Stimulated activated CD4-positive, alpha-beta T cell treated with anti-CD3 and anti-CD28 coated beads, Interleukin-4, amount 100 ng/mL, for 1 hour (primary cell): ENCODE measurements at places on chromosomes 6 and 20.

- DNase-seq: no peak
Measured at GRCh38 chr6:130625825-130626527, 201.2 kb upstream of the SMLR1 start.

- no peak for DNase-seq
Measured at GRCh38 chr6:98041921-98042320, 758.9 kb upstream of the MMS22L start.

- no peak for DNase-seq
Measured at GRCh38 chr20:20207872-20208271, 155.5 kb downstream of the CFAP61 start.

GRCh38 chr20:35329435-35330139, 37.4 kb upstream of the FAM83C start:
- peak; percentile 33 for DNase-seq

GRCh38 chr20:3686867-3687321, 5.1 kb upstream of the ADAM33 start:
- no peak for DNase-seq

- DNase-seq: no peak
Measured at GRCh38 chr20:54320148-54320607, 112.3 kb downstream of the PFDN4 start.

- DNase-seq: no peak
Measured at GRCh38 chr6:28531479-28532128, 5.9 kb downstream of the GPX5 start.

DNA sequence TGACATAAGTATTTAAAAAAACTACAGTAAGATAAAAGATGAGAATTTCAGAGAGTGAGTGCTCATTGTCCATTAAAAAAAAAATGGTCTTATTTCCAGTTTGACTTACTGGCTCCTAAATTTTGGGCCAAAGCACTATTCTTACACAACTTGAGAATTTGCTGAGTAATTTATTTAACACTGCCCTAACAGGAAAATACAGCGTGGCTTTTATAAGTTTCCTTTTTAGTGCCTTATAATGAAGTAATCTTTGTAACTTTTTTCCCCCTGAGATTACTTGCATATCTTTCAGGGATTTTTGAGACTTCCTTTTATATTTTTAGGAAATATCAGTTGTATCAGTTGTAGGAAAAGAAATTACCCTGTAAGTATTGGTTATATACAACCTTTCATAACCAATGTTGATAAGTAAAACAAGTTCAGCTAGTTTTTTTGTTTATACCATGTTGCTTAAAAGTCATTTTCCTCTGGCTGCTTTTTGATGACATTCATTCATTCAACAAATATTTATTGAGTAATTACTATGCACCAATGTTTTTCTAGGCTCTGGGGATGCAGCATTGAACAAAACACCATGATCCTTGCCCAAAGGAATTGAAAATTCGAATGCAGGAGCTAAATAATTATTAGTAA, 106.4 kb upstream of the SGK1 start:
- no peak for DNase-seq

DNA sequence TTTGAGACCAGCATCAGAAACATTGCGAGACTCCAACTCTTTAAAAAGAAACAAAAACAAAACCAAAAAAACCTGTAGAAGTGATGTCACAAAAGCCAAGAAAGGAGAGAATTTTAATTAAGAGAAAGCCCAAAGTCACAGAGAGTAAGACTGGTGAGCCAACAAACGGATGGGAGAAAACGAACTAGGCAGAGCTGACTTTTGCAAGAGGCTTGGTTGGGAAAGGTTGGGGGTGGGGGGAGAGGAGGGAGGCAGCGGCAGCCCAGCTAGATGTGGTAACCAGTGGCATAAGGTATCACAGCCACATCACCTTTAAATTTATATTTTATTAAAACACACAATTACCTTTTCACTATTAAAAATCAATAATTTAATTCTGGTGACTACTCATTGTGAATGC, 23.5 kb downstream of the NOL7 start:
- no peak for DNase-seq

- no peak for DNase-seq
Measured at GRCh38 chr6:21332660-21333059, 260.9 kb upstream of the SOX4 start.

- DNase-seq: no peak
Measured at GRCh38 chr6:18707714-18708439, 320.7 kb downstream of the RNF144B start.

GRCh38 chr6:142353690-142354089, 51.9 kb downstream of the ADGRG6 start:
- DNase-seq: no peak

DNA sequence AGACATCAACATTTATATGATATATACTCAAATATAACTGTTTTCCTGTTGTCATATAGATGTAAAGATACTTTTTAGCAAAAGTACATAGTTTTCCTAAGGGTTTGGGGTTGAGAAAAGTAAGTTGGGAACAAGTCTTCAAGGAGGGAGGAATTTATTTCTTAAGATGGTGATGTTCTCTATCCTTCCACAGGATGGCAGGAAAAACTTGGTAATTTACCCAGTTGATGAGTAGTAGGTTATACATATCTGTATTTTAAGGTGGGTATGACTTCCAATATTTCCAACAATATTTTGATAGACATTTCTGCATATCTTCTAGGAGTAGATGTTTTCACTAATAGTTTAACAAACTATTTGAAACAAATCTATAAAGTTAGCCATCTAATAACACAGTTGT, 254.4 kb downstream of the RIMS1 start:
- no peak for DNase-seq

- DNase-seq: no peak
Measured at GRCh38 chr6:106825156-106825555, 149.4 kb downstream of the CD24 start.

- DNase-seq: no peak
Measured at GRCh38 chr6:29839917-29840316, 12.3 kb downstream of the HLA-G start.

DNA sequence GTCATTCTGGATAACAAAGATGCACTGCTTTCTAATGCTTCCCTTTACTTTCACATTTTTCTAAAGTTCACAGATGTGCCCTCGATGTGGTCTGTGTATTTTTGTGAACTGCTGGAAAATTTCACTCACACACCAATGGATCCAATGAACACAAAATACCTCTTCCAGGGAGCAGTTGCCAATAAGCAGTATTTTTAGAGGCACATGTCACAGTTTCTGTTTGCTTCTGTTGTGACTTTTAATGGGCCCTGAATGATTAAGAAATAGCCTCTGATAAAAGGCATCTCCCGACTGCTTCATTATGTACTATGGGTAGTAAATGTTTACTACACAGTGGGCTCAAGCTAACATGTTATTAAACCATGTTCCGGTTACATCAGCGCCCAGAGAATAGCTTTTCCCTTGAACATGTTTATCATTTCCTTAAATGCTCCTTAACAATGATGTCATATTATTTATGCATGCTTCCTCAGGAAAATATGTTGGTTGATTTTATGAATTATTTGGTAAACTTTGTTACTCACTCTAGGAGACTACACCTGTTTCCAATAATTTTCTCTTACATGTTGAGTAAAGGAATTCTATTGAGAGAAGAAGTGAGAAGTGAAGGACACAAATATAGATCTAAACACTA, 188.0 kb downstream of the KCNQ5 start:
- no peak for DNase-seq

- no peak for DNase-seq
Measured at GRCh38 chr6:164078532-164079274, 664.2 kb downstream of the QKI start.

DNA sequence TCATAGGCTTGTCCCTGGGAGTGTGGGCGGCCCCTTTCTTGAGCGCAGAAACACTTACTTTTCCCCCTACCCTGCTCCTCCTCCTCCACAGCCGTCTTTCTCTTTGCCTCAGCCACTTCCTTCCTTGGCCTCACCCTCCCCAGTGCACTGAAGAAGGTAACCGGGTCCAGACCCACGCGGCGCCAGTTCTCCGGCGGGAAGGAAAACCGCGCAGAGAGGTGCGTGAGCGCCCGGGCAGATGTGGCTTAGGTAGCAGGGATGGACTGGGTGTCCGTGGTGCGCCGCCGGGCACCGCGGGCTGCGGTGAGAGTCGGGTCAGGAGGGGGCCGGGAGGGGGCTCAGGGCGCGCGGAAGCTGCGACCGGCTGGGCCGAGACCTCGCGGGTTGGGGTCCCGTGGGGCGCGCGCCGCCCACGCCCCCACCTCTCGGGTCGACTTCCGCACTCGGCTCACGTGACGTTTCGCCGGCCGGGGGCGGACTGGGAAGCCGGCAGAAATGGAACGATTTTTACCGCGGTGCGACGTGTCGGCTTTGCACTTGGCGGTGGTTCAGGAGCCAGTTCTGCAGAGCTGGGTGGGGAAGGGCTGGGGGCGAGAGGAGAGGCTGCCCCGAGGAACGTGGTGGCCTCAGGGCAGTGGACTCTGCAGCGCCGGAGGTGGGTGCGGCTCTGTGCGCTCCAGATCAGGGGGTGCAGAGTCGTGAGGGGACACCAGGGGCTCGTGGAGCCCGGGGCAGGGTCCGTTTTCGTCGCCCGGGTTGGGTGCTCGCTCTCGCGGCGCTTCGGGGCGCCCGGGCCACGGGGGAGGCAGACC, at the start of gene ABRACL:
ABRACL (plus strand) TSS at position 88 of the 812 bp plus-strand sequence. CDS start 5,416 bp downstream, outside the sequence.
- peak; percentile 84 for DNase-seq

- DNase-seq: no peak
Measured at GRCh38 chr6:28082939-28083338, 2.6 kb downstream of the ZNF165 start.

- no peak for DNase-seq
Measured at GRCh38 chr20:48349656-48350055, 478.1 kb downstream of the PREX1 start.

DNA sequence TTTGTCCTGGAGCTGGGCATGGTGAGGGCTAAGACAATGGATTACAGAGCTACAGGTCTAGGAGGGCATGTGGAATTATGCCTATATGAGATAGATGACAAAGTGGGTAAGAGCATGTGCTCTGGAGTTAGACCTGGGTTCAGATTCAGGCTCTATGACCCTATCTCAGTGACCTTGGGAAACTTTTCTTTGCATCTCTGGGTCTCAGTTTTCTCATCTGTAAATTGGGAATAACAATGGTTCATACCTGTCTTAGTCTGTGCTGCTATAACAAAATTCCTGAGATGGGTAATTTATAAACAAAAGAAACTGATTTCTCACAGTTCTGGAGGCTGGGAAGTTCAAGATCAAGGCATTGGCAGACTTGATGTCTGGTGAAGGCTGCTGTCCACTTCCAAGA, 30.3 kb downstream of the PPARD start:
- no peak for DNase-seq

- no peak for DNase-seq
Measured at GRCh38 chr6:129651291-129651691, 58.7 kb downstream of the ARHGAP18 start.

- no peak for DNase-seq
Measured at GRCh38 chr6:157302736-157303135, 20.6 kb downstream of the TMEM242 start.

- no peak for DNase-seq
Measured at GRCh38 chr6:27608916-27609883, 136.3 kb upstream of the ZNF184 start.

GRCh38 chr20:63427724-63428330, 44.6 kb downstream of the KCNQ2 start:
- no peak for DNase-seq

DNA sequence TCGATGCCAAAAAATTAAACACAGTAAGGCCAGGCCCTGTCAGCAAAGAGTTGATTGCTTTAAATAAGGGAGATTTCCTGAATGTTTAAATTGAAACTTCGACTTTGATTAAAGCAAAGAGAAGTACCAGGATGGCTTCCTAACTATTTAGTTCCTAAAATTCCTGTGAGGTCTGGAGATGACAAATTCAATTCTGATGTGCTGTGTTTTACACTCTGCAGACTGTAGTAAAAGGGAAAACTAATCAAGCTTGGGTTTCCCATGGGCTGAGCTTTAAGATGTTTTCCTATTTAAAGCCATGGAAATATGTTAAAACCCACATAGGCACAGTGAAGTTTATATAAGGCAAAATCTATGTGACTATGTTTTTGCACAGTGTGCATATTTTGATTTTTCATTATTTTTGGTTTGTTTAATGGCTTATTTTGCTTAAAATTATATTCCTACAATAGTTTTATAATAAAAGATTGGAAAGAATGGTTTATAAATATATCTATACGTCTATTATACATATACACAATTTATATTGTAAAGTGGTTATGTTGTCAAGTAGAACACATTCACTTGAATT, 198.5 kb upstream of the EYA4 start:
- no peak for DNase-seq

GRCh38 chr20:63139356-63139755, 76.6 kb downstream of the YTHDF1 start:
- no peak for DNase-seq

DNA sequence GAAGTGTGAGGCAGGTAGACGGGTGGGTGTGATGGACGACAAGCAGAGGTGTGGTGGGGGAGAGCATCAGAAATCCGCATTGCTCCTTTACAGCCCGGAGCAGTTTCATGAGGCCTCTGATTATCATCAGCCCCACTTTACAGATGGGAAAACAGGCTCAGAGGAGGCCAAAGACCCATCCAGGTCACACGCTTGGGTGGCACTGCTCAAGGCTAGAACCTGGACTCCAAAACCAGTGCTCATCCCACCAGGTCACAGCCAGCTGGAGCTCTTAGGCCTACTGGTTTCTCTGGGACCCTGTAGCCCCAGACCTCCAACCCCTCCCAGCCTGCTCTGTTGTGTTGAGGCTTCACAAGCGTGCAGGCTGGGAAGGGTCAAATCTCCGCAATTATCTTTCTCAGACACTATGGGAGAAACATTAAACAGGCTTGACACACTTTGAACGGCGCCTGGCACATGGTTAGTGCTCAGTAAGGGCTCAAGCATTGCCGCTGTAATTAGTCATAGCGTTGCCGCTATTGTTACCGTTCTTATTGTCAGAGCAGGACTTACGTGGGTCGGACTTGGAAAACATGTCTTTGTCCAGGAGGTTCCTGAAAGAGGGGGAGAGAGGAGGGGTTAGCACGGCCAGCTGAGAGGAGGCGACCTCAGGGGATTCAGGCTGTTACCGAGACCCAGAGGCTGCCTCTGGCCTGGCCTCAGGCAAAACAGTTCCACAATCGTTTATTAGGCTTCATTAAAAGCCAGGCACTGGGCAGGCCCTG, 16.6 kb downstream of the CPNE5 start:
- no peak for DNase-seq

GRCh38 chr6:21856844-21857243, 263.3 kb downstream of the SOX4 start:
- DNase-seq: no peak

GRCh38 chr6:111456208-111456607, 26.8 kb downstream of the REV3L start:
- no peak for DNase-seq

DNA sequence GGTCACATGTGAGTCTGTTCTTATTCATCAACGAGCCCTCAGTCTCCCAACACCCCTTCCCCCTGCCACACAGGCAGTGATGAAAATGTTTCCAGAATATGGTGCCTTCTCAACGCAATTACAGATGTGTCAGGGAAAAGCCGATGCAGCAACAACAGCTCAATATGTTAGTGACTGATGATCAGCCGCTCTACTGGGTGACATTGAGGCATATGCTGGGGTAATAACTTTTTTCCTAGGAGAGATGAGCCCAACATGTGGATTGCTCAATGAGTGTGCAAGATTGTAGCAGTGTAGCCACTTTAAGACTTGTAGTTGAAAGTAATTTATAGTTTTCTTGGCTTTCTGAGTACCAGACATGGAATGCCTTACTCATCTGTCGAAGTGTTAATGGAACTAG, 49.4 kb downstream of the DTD1 start:
- DNase-seq: no peak

GRCh38 chr20:9993137-9993536, 41.6 kb upstream of the ANKEF1 start:
- DNase-seq: no peak
